ENCODE measurements at places on chromosomes 5 and 9. TPM values are rescaled to one million over a fixed set of nuclear protein-coding genes. Genes with fewer than 3 reads are reported as not detected.
A peak's percentile ranks its signal among the peaks of the same experiment; 100 is the strongest.

DNA sequence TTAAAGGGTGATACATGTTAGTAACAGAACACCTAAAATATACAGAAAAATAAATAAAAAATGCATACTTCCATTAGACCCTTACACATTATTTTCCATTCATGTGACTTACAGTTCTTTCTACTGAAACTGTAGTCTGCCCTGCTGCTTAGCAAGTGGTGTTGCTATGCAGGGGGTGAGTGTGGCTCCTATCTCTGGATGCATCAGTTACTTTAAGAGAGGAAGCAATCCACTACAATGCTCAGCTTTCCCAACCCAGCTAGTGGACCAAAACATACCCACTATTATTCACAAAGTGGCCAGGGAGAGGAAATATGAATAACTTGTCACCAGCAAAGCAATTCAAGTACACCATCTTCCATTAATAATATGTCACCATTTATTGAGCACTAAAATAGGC is 121.8 kb downstream of the DOCK2 start:
- DNase-seq = no peak

DNA sequence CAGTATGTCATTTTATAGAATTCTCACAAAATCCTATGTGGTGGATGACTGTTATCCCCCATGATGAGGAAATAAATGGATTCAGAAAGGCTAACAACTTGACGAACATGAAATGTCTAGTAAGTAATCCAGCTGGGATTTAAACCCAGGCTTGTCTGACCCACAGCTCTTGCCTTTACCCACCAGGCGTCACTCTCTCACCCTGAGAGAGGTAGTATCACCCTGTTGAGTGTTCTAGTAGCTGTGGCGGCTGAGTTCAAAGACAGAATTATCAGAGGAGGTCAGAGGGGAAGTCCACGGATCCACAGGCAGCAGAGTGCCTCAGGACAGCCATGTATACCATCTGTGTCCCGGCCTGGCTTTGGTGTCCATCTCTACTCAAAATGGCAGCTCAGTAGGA is 113.8 kb downstream of the ZNF462 start:
- DNase-seq = no peak

- no peak for DNase-seq
These were observed 190.8 kb downstream of the ELAVL2 start for GRCh38 chr9:23635276-23635675.

Gene DBH
- not detected for total RNA-seq

GRCh38 chr9:135502168-135502872 is 1.8 kb downstream of the MRPS2 start:
- peak; percentile 63 for DNase-seq

DNA sequence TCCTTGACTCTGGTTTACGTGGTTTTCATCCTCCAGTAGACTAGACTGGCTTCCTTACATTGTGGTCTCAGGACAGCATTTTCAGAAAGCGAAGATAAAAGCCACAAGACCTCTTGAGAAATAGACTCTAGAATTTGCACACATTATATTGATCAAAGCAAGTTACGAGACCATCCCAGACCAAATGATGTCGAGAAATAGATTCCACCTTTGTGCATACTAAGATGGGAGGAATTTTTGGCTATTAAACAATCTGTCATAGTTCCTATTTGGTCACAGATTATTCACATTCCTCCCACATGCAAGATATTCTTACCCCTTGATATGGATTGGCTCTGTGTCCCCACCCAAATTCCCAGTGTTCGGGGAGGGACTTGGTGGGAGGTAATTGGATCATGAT is 65.6 kb downstream of the TEX10 start:
- no peak for DNase-seq

DNA sequence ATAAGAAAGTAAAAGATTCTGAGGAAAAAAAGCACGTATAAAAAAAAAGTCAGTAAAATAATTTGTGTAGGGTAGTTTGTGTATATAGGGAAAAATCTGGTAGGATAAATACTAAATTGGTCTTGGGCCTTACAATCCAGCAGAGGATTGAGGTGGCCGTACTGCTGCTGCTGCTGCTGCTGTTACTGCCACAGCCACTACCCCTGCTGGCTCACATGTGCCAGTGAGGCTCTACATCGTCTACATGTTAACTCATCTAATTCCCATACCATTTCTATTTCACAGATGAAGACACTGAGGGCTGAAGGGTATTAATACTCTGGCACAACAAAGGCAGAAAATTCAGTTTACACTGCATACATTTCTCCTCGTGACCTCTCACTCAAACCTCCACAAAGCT is 928.5 kb downstream of the TLE4 start:
- no peak for DNase-seq

All from chondrocyte (in vitro differentiated cells).